GM13976 (cell line): ENCODE measurements at places on chromosomes 5 and 9.

DNA sequence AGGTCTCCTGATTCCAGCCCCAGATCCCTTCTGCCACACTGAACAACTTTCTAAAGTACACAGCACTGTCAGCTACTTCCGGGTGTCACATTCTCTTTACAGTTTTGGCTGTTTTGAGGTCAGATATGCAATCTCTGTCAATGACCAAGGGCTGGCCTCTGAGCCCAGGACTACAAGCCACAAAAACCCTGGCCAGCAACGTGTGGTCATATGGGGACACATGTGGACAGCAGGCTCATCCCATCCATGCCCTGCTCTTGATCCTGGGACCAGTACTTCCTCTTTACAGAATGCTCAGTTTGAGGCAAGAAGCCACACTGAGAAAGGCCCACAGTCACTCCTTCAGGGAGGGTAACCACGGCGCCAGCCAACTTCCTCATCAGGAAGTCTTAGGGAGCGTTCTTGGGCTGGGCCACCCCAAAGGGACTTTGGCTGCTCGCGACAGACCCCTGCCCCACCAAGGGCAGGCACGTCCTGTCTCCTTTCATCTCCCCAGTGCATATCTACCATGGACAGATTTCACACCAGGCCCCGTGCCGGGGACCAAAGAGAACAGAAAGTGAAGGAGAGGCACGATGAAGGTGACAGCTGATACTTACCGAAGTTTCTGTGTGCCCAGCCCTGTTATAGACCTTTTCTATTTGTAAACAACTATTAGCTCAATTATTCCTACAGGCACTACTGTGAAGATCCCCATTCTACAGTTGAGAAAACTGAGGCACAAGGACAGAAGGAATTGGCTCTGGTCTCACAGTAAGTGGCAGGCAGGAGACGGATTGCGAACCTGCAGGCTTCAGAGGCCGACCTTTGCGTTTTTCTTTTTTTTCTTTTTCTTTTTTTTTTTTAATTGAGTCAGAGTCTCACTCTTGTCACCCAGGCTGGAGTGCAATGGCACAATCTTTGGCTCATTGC, 37.3 kb downstream of the STK10 start:
- DNase-seq, result peak; percentile 75

DNA sequence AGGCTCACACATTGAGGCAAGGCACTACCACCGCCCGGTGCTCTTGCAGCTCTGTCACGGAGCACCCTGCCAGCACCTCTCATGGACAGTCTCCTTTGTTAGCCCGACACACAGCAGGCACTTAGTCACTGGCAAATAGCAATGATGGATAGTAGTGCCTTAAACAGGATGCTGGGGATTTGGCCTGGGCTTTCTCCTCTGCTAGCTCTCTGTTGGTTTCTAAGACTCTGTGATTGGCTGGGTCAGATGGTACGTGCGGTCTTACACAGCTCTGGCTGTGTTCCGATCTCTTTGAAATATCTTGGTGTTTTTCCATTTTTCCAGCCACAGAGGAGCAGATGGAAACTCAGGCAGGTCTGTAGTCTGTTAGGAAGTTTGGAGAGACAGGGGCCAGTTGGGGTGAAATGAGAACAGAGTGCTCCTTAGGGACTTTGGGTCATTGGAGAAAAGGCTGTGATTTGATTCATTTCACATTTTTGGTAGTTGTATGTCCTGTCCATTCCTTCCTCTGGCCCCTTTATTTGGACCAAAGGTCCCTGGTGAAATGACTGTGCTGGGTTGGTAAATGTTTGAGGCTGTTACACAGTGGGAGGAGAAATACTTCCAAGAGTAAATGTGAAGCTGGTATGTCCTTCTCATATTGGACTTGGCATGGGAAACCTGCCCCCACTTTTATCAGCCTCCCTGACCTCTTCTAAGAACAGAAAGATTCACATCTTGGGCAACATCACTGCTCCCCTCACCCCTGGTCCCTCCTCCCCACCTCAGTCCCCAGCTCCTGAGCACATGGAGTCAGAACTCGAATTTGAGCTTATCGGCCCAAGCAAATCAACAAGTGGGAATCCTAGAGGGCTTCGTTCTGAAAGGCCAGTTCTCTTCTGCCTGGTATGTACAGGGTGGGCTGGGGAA, 3.4 kb downstream of the SMIM3 start:
- no peak for DNase-seq

- no peak for DNase-seq
Observed at GRCh38 chr5:92504346-92504745, 1076.7 kb downstream of the NR2F1-AS1 start.

GRCh38 chr5:35665096-35665495, 47.4 kb downstream of the SPEF2 start:
- DNase-seq, result no peak

DNA sequence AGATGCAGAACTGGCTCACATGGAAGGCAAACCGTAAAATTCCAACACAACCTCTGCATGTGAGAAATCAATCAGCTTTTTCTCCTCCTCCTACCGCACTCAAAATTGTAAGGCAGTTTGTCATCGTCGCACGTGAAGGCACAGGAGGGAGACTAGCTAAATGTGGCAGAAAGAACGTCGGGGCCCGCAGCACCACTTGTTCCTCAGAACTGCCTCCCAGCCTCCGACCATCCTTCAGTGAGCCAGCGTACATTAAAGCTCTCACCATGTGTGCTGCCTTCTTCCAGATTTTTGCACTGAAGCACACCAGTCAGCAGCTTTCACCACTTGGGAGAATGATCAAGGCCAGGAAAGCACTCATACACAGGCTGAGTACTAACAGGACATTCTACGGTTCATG, 105.9 kb downstream of the RFX3 start:
- DNase-seq, result no peak

- no peak for DNase-seq
Observed at GRCh38 chr9:106752581-106752980, 110.4 kb upstream of the ZNF462 start.

- DNase-seq, result no peak
Observed at GRCh38 chr9:129358621-129359154, 180.6 kb upstream of the IER5L start.
